GM13977 (cell line): ENCODE measurements at places on chromosomes 7 and 10.

DNA sequence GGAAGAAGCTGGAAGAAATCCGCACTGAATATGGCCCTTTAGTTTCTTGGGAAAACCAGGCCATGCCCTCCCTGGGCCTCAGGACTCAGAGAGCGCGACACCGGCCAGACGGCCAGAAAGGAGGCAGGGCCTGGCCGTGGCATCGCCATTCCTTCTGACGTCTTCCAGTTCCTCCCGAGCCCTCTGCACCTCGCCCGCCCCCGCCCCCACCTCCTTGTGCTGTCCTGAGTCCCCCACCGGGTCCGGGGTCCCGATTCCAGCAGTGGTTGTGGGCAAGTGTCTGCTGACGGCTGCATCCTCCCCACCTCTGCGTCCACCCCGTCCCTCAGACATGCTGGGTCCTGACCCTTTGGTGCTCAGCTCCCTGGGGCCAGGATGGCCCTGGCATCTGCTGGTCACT is 312.1 kb upstream of the SHH start:
- DNase-seq = no peak

GRCh38 chr10:114576132-114576487 is 82.0 kb downstream of the ABLIM1 start:
- no peak for DNase-seq

- DNase-seq = peak; percentile 20
Measured at GRCh38 chr10:113788604-113789083, 37.2 kb downstream of the PLEKHS1 start.

DNA sequence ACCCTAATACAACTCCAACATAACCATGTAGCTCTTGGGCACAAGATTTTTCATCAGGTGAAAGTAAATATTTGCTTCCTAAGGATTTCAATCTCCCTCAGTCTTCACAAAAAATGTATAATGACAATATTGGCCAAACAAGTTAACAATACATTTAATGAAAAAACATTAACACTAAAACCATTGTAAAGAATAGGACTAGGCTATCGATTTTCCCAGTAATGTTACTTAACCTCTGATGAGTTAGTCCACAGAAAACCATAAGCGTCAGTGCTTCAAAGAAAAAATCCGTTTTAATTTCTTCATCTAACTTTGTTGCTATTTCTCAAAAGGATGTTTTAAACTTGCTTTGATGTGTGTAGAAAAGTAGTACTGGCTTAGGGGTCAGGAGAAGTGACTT is 1.2 kb downstream of the ZNF33B start:
- no peak for DNase-seq

DNA sequence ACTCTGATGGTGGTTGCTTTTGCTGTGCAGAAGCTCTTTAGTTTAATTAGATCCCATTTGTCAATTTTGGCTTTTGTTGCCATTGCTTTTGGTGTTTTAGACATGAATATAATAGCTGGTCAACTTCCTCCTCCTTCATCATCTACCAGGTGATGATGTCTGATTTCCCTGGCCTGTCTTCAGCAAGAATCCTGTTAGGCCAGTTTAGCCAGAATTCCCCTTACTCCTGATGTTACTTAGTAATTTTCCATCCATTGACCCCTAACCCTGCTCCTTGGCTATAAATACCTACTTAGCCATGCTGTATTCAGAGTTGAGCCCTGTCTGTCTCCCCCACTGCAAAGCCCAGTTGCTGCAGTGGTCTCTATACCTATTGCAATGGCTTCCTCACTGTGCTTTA is 91.4 kb downstream of the ZNF777 start:
- no peak for DNase-seq

DNA sequence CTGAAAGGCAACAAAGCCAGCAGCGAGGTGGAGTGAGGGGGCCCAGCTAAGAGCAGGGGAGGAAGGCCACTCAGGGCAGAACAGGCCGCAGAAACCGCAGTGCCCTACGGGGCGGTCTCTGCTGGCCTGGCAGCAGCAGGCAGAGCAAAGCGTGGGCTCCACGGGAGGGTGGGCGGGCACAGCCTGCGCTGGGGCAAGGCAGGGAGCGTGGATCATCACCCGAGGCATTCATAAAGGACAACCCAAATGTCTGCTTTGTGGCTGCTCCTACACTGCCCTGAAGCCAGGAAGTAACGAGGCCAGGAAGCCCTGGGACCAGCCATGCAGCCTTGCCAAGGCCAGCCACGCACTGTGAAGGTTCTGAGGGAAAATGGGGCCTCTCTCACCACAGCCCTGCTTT is 127.5 kb downstream of the MAD1L1 start:
- DNase-seq = no peak

- no peak for DNase-seq
Measured at GRCh38 chr7:130894146-130894908, 160.3 kb upstream of the KLF14 start.

GRCh38 chr7:37390114-37390513 is 58.5 kb downstream of the ELMO1 start:
- no peak for DNase-seq

DNA sequence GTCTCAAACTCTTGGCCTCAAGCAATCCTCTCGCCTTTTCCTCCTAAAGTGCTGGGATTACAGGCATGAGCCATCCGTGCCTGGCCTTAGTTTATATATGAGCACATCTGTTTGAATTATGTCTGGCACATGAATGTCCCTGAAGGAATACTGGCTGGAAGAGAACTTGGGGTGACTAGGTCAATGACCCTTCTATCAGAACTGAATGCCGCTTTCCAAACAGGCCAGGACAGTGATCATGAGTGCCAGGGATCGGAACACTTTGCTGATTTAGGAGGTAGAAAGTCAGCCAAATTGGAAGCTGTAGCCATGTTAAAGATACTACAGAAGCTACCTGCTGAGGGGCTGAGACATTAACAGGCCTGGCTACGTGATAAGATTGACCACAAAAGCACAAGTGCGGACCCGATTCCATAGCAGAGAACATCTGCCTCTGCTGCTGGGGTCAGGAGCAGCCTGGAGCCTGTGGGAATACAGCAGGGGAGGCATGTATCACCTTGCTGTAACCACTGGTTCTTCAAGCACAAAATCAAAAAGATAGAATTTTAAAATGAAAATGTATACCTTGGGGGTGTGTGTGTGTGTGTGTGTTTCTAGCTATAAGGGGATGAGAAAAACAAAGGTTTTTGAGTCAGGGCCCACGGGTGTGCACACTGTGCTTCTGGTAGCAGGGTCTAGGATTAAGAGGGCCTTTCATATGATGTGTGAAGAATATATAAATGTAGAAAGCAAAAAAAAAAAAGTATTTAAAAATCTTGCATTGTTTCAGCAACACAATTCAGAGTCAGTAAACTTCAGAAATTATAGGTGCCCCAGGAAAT is 293.7 kb downstream of the BBS9 start:
- no peak for DNase-seq

DNA sequence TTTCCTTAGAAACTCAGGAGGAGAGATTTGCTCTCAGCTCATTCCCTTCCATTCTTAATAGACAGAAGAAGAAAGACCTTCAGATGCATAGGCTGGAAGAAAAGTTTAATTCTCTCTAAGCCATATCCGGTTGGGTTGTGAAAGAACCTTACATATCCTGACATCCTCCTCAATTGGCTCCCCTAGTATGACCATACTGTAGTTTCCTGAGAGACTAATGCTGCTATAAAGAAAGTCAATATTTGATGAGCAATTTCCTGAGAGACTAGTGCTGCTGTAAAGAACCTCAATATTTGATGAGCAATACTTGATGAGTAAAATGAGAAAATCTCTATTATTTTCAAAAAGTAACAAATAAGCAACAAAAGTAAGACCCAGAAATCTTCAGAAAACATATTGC is 888.5 kb upstream of the SORCS1 start:
- DNase-seq = no peak

DNA sequence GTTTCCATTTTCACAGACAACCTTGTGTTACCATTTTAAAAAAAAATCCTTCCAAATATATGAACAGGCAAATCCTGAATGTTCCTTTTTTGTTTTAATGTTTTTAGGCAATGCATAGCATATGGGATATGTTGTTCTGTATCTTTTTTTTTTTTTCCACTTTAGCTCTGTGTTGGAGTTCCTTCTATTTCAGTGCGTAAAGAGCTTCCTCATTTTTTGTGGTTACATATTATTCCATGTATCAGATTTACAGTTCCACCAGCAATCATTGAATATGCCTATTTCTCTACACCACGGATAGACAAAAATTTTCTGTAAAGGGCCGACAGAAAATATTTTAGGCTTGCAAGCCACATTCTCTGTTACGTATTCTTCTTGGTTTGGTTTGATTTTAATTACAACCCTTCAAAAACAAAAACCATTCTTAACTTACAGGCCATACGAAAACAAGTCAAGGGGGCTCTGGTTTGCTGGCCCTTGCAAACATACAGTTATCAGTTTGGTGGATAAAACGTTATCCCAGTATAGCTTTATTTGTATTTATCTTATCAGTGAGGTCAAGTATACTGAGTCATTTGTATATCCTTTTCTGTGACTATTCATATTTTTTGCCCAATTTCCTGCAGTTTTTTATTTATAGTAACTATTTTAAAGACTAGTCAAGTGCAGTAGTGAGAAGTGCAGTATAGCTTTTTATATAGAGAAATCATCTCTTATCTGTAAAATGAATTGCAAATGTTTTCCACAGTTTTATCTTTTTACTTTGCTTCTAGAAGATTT is 55.7 kb downstream of the RALA start:
- DNase-seq = no peak

- DNase-seq = peak; percentile 84
Measured at GRCh38 chr10:125160856-125161706, 718 bp upstream of the CTBP2 start.

- no peak for DNase-seq
Measured at GRCh38 chr10:126131341-126131740, 235.0 kb downstream of the FANK1 start.

GRCh38 chr10:58326967-58327381 is 7.8 kb upstream of the UBE2D1 start:
- DNase-seq = no peak

DNA sequence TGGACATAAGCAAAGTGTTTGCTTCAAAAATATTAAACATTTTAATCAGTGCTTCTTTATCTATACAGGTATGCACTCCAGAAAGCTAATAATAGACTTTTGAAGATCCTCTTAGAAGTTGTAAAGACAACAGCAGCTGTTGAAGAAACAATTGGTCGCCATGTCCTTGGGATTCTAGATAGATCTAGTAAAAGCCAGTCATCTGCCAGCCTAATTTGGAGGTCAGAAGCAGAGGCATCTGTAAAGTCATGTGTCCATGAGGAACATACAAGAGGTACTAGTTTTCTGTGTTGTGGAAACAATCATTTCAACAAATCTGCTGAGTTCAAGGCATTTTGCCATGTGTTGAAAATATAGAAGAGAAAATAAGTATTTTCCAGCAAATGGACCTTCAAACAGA is 89.3 kb downstream of the CYP51A1 start:
- no peak for DNase-seq

GRCh38 chr7:1028044-1028770 is 16.1 kb upstream of the GPR146 start:
- peak; percentile 99 for DNase-seq

GRCh38 chr10:44253769-44254462 is 131.0 kb downstream of the CXCL12 start:
- DNase-seq = no peak

GRCh38 chr7:158975526-158976467 is 119.4 kb downstream of the DYNC2I1 start:
- DNase-seq = no peak

DNA sequence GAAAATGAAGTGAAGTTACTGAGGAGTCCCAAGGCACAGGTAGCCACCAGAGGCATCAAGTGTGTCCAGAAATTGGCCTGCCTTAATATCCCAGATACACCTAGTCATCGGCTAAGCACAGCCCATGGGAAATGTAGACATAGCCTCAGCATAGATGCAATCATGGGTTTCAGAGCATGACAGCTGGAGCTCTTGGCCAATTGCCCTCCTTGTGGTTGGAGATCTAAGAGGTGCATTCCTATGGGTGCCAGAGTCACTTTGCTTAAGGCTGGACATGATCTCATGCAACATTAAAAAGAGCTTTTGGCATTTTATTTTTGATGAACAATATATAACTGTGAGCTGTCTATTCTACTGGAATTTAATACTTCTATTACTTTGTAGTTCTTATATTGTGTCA is 758.0 kb upstream of the LRRTM3 start:
- no peak for DNase-seq

GRCh38 chr10:5582736-5583135 is 58.0 kb downstream of the CALML3 start:
- no peak for DNase-seq

DNA sequence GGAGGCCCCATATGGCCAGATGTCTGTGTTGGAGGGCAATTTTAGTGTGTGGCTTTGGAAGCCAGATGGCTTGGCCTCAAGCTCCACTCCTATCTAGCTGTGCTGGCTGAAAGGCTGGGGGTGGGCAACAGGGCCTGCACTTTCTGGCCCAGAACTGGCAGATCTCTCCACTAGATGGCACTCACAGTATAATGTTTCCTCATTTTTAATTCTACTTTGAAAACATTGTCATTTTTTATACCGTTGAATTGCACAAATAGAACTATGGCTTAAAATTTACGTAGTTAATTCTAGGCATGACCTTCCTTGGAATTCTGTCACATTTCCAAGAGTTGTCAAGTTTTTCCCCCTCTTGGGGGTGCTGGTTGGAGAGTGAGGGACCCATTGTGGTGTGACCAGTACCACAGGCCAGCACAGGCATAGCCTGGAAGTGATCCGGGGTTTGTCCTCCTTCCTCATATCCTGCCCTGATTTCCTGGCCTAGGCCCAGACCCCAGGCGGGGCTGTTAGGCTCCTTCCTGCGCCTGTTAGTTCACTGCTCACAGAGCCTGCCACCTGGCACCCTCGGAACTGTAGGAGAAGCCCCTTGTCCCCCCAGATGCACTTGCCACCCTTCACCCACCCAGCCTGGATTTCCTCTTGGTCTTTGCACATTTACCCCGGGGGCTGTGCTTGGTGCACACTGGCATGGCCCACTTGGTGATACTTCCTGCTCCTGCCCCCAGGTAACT is 52.8 kb downstream of the ARHGAP22 start:
- DNase-seq = peak; percentile 77
